NCI-H187 treated with DMSO at 0.1 percent for 48 hours (cell line): ENCODE measurements at places on chromosomes 3 and 15.

DNA sequence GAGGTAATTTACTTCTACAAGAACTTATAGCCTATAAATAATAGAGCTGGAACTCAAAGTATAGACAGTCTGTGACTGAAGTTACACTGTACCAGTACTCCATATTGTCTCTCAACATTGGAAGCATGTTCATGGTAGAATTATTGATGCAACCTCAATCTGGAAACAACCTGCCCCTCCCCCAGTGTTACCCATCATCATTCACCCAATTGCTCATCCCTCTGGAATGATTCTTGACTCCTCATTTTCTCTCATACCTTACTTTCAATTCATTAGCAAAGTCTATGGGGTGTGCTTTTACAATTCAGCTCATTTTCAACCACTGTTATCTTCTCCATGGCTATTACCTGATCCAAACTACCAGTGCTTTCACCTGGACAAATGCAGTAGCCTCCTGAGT lies 151.7 kb downstream of the CPNE4 start:
- no peak for DNase-seq

DNA sequence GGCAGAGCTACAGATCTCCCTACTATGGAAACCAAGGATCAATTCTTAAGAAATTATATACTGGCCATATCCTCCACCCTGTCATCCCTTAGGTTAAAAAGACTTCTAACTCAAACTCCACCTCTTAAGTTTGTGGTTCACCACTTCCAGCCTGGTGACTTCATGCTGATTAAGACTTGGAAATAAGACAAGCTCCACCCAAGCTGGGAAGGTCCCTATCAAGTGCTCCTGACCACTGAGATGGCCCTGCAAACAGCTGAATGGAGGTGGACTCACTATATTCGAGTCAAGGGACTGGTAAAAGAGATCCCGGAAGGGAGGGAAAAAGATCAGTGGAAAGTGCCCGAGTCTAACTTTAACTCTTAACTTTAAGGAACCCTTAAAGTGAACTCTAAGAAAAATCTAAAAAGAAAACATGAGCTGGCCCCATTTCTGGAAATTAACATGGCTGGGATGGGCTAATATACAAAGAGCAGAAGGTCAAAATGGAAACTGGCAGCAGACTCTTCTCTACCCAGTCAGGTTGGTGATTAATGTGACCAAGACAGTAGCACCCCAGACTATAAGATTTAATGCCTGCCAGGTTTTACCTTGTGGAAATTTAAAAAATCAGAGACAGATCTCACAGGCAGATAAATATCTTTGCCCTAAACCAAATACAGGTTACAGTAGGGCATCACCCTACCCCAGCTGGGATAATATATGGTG lies 43.9 kb downstream of the PPCDC start:
- DNase-seq: no peak

GRCh38 chr3:180594631-180595558 lies 7.1 kb upstream of the TTC14 start:
- no peak for DNase-seq

- DNase-seq: no peak
Observed at GRCh38 chr3:172536993-172537419, 13.8 kb upstream of the TNFSF10 start.

GRCh38 chr3:60931452-60931851 lies 319.8 kb downstream of the FHIT start:
- no peak for DNase-seq

DNA sequence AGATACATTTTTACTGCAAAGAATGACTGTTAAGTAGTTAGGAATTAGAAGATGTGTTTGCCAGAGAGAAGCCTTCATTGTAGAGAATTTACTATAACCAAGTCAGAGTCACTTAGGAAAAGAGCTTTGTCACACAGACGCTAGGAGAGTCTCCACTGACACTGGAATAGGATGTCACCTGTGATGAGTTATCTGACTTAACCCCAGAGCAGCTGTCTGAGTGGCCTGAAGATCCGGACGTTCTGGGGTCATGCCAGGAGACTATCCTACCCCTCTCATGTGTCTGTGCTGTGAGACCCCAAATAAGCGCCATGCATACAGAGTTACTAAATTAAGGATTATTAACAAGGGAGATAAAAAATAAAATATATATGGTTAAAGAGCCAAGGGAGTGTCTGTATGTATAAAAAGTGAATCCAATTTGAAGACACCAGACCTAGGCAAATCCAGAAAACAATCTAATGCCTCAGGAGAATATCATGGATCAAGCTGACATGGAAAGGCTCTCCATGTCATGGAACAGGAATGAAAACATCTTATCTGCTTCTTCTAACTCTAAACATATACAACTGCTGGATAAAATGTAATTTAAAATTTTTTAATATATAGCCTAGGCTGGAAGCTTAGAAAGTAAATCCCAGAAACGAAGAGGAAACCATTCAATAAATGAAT lies 43.5 kb downstream of the ITGB5 start:
- DNase-seq: no peak

DNA sequence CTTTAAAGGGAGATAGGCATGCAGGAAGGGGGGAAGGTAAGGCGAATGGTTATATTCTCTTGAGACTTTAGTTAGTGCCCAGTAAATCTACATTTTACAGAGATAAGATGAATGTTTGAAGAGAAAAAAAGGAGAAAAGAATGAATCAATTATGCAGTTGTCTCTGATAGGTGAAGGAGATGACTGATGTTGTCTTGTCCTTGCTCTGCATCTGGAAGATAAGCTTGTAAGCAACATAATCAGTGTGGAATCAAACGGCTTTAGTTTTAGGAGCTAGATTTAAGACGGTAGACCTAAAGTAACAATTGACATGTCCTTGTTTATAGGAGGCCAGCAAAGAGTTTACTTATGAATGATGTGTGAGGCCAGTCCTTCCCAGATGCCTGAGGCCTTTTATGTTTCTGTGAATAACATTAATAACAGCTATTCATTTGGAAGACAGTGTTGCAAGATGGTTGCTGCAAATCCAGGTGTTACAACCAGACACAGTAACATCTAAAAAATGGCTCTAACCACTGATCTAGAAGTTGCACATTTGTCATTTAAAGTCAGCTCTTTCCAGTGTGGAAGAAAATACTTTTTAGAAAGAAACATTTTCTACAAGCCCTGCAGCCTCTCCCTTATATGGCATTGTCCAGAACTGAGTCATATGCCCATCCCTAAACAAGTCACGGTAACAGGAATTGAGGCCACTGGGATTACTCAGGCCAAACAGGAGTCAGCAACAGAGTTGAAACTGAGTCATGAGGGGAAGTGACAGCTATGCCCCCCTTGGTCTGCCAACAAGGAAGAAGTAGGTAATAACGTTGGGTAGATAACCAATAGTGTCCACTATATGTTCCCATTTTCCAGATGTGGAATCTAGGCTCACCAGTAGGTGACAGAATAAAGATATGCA lies 77.5 kb upstream of the FBN1 start:
- DNase-seq: no peak

DNA sequence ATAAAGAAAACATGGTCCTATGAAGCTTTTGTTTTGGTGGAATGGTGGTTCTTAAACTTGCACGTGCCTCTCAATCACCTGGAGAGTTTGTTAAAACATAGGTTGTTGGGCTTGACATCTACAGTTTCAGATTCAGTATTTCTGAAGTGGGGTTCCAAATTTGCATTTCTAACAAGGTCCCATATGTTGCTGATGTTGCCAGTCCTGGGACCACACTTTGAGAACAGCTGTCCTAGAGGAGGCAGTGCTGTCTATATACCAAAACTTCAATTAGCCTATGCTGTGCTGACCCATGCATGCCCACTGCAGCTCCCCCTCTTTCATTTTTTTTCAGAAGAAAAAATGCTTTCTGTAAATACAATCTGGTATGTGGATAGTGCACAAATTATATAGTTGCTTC lies 31.3 kb downstream of the ALCAM start:
- no peak for DNase-seq

DNA sequence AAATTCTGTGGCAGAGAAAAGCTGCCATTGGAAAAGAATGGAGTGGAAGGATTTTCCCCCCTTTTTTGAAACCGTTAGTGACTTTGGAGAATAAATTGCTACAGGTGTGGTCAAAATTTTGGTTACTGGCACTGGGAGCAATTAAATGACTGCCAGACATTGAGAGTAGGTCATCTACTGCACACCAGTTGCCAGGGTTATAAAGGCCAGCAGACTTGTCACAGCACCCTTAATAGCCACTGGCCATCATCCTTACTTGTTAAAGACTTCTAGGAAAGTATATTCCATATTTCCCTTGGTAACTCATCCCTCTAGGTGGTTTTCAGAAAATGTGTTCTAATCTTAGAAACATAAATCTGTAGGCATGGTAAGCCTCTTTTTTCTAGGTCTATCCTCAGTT lies 8.0 kb downstream of the PIK3CA start:
- no peak for DNase-seq

DNA sequence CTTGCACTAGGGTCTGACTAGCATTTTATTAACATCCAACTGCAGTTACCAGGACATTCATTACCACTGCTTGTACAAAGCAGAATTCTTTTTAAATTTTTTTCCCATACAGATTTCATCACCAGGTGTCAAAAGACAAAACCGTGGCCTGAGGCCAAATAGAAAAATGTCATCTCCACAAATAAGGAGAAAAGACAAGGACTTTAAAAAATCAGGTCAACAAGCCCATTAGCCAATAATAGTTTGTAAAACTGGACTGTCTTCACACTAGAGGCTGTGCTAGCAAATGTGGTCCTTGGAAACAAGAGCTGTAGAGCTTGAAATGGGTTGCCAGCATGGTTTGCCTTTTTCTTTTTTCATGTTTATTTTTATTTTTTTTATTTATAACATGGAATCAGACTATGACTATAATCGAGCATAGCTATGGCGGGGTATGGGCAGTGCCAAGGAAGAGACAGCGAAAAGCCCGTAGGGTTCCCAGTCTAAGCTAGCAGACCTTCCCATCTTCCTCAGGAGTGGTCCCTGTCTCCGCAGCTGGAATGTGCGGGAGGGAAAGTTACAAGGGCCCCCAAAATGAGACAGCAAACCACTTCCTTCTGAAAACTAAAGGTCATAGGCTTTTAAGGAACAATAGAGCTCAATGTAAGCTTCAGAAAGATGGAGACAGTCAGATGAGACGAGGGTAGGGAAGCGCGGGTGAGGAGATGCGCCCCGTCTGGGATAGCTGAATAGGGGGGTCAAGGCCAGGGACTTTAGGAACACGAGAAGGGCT lies 1.5 kb downstream of the PTPN9 start:
- DNase-seq: no peak

DNA sequence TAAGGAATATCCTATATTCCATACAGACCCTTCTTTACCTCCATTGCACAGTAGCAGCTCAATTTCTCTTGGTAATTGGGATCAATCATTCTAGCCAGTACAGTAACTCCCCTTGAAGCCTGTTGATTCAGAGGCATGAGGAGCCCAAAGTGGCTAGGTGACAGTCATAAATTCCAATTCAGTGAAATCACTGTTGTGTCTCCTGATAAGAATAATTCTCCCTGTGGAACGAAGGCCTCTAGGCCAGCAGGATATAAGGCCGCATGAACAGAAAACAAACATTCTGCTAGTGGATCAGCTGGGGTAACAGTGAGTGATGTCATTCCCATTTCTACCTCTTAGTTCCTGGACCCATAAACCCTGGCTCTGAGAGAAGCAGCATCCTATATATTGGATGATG lies 696.3 kb downstream of the NR2F2 start:
- DNase-seq: no peak

- DNase-seq: no peak
Observed at GRCh38 chr3:31247063-31247447, 285.7 kb upstream of the STT3B start.

DNA sequence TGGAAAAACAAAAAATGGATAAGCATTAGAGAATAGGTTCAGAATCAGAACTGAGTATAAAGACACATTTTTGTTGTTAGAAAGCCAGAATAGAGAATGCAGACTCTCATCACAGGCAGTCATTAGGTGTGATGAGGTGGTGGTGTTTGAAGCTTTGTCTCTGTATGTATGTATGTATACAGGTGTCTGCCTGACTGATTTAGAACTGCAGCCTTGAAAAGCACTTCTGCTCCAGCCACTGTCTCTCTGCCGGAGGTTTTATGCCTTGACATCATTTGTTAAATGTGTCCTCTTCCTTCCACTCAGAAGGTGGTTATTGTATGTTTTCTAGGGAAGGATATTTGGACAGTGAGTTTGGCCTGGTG lies 80.7 kb upstream of the ZBED2 start:
- no peak for DNase-seq

- DNase-seq: no peak
Observed at GRCh38 chr3:79461129-79461792, 306.5 kb downstream of the ROBO1 start.

DNA sequence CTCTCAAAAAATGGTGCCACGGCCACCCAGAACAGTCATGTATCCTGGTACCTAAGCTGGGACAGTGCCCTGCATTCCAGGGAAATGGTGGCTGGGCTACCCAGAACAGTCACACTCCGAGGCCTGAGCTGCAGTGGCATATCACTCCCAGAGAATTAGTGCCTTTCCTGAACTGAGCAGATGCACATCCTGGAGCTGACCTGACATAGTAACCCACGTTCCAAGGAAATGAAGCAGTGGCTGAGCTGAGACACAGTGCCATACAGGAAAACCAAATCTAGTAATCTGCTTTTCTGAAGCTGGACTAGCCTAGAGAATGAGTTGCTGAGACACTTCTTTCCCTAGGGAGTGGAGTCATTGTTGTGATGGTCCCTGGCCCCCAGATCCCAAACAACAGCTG lies 41.8 kb downstream of the SERP1 start:
- DNase-seq: no peak

GRCh38 chr3:124639406-124640237 lies 90.6 kb upstream of the UMPS start:
- no peak for DNase-seq

- no peak for DNase-seq
Observed at GRCh38 chr3:113223475-113224281, 12.3 kb downstream of the BOC start.

GRCh38 chr3:52029535-52029934 lies 26.8 kb downstream of the DUSP7 start:
- no peak for DNase-seq

- DNase-seq: no peak
Observed at GRCh38 chr3:43753741-43754715, 63.3 kb downstream of the ABHD5 start.

GRCh38 chr3:171267104-171267503 lies 193.1 kb downstream of the TNIK start:
- DNase-seq: no peak

GRCh38 chr3:194682694-194683310 lies 2.9 kb upstream of the FAM43A start:
- peak; percentile 52 for DNase-seq
